Peyer's patch (tissue), 4 donors: ENCODE measurements at places on chromosomes 7 and 10. TPM values are rescaled to one million over a fixed set of nuclear protein-coding genes. Genes with fewer than 3 reads are reported as not detected.
A peak's percentile ranks its signal among the peaks of the same experiment; 100 is the strongest.

Gene CH25H
- not detected for total RNA-seq

Gene POU6F2
- total RNA-seq = 1.2 TPM

Gene PVRIG
- 4.8 TPM for total RNA-seq

Gene EEPD1
- total RNA-seq = 19.8 TPM

Gene AZGP1
- total RNA-seq = 30.3 TPM

DNA sequence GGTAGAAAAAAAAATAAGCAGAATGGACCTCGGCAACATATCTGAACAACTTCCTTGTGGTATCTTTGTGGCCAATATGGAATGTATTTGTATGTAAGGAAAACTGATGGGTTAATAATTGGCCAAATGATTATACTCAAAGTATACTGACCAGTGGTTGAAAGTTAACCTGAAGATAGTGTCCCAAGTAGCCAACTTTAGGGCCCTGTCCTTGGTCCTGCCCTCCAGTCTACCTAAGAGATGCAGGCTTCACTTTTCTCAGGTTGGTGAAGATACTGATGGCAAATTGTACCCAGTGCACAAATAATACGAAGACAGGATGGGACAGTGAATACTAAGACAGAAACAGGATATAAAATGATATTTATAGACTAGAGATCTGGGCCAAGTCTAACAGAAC lies 109.2 kb downstream of the SORCS3 start:
- H3K4me3 ChIP-seq = no peak overlapping the region
- H3K27me3 ChIP-seq = no peaks in the 10 kb centered on the region
- DNase-seq = no peak
- no peak overlapping the region for H3K27ac ChIP-seq
- H3K4me1 ChIP-seq = no peaks in the 10 kb centered on the region
- H3K36me3 ChIP-seq = no peaks in the 10 kb centered on the region

- H3K27ac ChIP-seq = no peak overlapping the region
- H3K27me3 ChIP-seq = no peaks in the 10 kb centered on the region
- DNase-seq = no peak
- peaks cover 40% of the 10 kb centered on the region for H3K4me1 ChIP-seq
Measured at GRCh38 chr10:70409772-70410171, 5.8 kb downstream of the EIF4EBP2 start.

- no peak overlapping the region for H3K27ac ChIP-seq
- H3K4me3 ChIP-seq = no peak overlapping the region
- no peaks in the 10 kb centered on the region for H3K36me3 ChIP-seq
- H3K27me3 ChIP-seq = no peaks in the 10 kb centered on the region
Measured at GRCh38 chr10:5858811-5859210, 30.9 kb downstream of the ANKRD16 start.

GRCh38 chr10:132464256-132465192 lies 67.5 kb downstream of the PWWP2B start:
- DNase-seq = peak; percentile 61
- no peaks in the 10 kb centered on the region for H3K36me3 ChIP-seq
- peak overlapping the region; percentile 82 for H3K27ac ChIP-seq

DNA sequence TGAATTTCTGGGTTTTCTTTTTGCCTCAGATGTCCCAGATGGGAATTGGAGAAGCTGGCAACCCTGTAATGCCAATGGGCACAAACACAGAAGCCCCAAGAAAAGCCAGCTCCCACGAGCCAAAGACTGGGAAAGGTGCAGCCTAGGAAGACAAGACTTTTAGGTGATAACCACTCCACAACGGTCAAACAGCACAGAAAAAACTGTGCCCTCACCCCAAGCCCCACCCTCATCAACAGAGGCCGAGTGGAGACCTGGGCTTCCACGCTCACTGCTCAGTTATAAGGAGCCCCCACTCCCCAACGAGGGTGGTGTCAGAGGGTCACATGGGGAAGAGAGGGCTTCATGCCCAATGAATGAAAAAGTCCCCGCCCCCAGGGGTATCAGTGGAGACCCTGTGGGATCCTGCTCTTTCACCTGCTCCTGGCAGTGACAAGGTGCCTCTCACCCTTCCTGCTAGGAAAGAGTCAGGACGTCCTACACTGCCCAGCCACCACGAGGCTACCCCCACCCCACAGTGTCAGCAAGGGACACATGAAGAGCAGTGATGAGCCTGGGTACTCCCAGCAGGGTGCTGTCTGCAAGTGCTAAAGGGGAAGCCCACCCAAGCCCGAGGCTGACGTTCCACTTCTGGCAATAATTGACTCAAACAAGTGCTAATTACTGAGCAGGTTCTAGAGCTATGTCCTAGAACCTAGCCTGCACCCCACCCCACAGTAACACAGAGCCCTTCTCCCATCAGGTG lies 8.3 kb downstream of the TMEM273 start:
- DNase-seq = peak; percentile 52
- no peaks in the 10 kb centered on the region for H3K27me3 ChIP-seq
- H3K4me1 ChIP-seq = peaks cover 16% of the 10 kb centered on the region

- no peak for DNase-seq
- H3K27ac ChIP-seq = no peak overlapping the region
- no peak overlapping the region for H3K4me3 ChIP-seq
Measured at GRCh38 chr7:157596881-157597280, 260.1 kb downstream of the DNAJB6 start.

GRCh38 chr10:43371418-43371817 lies at the start of gene FXYD4:
TSS of gene FXYD4 (plus strand) at chr10:43371636. CDS start at chr10:43373747, 2,111 bp downstream.
- H3K4me3 ChIP-seq = no peak within 1 kb of the TSS
- no peak within 1 kb of the TSS for H3K27ac ChIP-seq
- DNase-seq = no peak
- H3K27me3 ChIP-seq = no peaks in the 10 kb centered on the region

GRCh38 chr10:45491061-45491460 lies 117.0 kb downstream of the ALOX5 start:
- H3K4me1 ChIP-seq = no peaks in the 10 kb centered on the region
- DNase-seq = no peak
- H3K4me3 ChIP-seq = no peak overlapping the region
- no peak overlapping the region for H3K27ac ChIP-seq

- no peaks in the 10 kb centered on the region for H3K4me1 ChIP-seq
- H3K4me3 ChIP-seq = no peak overlapping the region
- no peaks in the 10 kb centered on the region for H3K36me3 ChIP-seq
- no peak for DNase-seq
- no peak overlapping the region for H3K27ac ChIP-seq
- no peaks in the 10 kb centered on the region for H3K27me3 ChIP-seq
Measured at GRCh38 chr10:126336801-126337200, 51.5 kb downstream of the ADAM12 start.

- peaks cover 46% of the 10 kb centered on the region for H3K4me1 ChIP-seq
- no peak for DNase-seq
- no peaks in the 10 kb centered on the region for H3K27me3 ChIP-seq
- peak overlapping the region; percentile 100 for H3K27ac ChIP-seq
Measured at GRCh38 chr7:977326-978048, 2.1 kb upstream of the COX19 start.

DNA sequence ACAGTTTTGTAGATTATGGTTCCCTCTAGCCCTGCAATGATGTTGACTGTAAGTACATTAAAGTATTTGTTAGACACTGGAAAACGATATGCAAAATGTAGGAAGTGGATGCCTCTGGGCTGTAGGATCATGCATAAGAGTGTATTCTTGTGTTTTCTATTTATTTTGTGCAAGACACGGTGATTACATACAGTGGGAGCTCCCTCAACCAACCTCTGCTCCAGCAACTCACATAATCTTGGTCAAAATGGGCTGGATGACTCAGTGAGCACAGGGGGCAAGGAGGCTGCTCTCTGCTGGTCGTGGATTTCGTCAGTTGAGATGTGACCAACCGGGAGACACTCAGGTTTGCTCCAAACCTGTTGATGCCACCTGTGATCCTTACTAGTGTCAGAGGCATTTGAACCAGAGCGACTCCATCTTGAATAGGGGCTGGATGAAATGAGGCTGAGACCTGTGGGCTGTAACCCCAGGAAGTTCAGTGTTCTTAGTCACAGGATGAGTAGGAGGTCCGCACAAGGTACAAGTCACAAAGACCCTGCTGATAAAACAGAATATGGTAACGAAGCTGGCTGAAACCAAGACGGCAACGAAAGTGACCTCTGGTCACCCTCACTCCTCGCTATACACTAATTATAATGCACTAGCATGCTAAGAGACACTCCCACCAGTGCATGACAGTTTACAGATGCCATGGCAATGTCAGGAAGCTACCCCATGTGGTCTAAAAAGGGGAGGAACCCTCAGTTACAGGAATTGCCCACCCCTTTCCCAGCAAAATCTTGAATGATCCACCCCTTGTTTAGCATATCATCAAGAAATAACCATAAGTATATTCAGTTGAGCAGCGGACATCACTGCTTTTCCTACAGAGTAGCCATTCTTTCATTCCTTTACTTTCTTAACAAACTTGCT lies 56.4 kb upstream of the FAM20C start:
- H3K27me3 ChIP-seq = no peaks in the 10 kb centered on the region
- no peak overlapping the region for H3K27ac ChIP-seq
- no peaks in the 10 kb centered on the region for H3K4me1 ChIP-seq
- DNase-seq = no peak
- no peaks in the 10 kb centered on the region for H3K36me3 ChIP-seq
- no peak overlapping the region for H3K4me3 ChIP-seq

GRCh38 chr7:120725376-120726039 lies 132.4 kb downstream of the TSPAN12 start:
- no peaks in the 10 kb centered on the region for H3K36me3 ChIP-seq
- peaks cover 3% of the 10 kb centered on the region for H3K27me3 ChIP-seq
- DNase-seq = no peak
- H3K27ac ChIP-seq = no peak overlapping the region

DNA sequence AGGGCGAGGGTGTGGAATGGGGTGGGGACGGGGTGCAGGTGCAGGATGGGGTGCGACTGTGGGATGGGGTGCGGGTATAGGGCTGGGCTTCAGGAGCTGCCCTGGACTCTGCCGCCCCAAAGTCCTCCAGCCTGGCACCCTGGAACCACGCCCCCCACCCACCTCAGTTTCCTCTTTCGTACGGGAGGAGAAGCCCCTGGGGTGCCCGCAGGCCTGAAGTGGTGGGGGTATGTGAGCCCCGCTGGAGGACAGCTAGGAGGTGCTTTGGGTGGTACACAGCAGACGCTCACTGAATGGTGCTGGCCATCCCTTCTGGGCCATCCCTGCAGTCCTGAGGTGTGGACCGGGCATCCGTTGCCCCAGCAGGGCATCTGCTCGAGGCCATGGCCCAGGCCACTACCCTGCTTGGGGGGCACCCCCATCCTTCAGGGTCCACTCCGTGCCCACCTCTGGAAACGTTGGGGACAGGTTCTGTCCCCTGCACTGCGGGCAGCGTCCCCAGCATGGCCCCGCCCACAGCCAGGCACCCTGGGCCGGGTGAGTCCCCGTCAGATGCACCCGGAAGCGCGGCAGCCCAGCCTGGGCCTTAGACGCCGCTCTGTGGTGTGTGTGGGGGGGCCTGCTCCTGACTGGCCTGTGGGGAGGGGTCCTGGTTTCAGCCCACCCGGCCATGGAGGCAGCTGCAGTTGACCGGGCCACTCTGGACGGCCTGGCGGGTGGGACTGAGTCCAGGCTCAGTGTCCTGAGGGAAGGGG lies 41.6 kb downstream of the UNCX start:
- H3K27ac ChIP-seq = no peak overlapping the region
- no peak overlapping the region for H3K4me3 ChIP-seq
- H3K36me3 ChIP-seq = no peaks in the 10 kb centered on the region
- no peak for DNase-seq

DNA sequence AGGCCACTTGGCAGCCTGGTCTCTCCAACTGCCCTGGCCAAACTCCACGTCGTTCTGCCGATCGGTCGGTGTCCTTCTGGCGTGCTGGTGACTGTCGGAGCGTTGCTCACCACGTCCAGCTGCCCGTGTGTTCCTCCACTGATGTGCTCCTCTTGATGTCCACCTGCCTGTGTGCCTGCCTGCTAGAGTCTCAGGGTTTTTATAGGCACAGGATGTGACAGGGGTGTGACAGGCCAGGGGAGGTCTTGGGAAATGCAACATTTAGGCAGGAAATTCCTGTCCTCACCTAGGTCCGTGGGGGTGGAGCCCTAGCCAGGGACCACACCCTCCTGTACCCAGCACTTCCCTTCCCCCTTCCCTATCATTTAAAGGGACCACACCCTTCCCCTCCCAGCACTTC lies 25.2 kb upstream of the CFAP46 start:
- no peak overlapping the region for H3K4me3 ChIP-seq
- no peaks in the 10 kb centered on the region for H3K36me3 ChIP-seq
- DNase-seq = no peak
- no peaks in the 10 kb centered on the region for H3K4me1 ChIP-seq
- H3K27me3 ChIP-seq = no peaks in the 10 kb centered on the region
